ENCODE measurements at places on chromosomes 11 and 22.

GRCh38 chr11:27406498-27407354 is 43.7 kb upstream of the CCDC34 start:
- DNase-seq: no peak

DNA sequence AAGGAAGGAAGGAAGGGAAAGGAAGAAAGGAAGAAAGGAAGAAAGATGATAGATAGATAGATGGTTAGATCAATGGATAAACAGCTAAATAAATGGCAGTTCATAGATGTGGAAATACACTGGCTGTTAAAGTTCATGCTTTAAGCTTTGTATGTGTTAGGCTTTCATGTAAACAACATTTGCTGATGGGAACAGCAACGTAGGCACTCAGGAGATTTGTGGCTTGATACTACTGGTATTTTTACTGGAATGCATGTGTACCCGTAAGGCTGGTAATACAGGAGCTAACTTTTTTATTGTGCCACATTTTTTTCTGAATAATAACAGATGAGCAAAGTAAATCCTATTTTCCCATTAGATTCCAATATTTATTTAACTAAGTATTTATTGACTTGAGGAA is 85.6 kb downstream of the NCAM1 start:
- DNase-seq: no peak

GRCh38 chr22:23037429-23038333 is 32.6 kb upstream of the GNAZ start:
- DNase-seq: no peak

DNA sequence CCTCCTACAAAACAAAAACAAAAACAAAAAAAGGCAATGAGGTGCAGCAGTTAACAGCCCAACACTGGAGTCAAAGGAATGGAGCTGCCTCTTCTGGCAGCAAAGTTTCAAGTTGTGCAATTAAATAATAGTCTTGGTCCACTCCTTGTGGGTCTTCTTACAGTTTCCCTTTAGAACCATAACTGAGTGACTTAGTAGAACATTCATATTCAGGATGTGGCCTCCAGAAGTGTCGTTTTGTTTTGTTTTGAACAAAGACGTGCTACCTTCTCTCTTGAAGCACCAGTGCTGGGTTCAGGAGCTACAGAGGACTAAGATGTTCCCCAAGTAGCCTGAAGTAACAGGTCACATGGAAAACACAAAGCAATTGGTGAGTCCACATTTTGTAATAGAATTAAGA is 2.0 kb upstream of the JAML start:
- DNase-seq: no peak

- no peak for DNase-seq
Observed at GRCh38 chr11:36304351-36304750, 8.3 kb downstream of the PRR5L start.

DNA sequence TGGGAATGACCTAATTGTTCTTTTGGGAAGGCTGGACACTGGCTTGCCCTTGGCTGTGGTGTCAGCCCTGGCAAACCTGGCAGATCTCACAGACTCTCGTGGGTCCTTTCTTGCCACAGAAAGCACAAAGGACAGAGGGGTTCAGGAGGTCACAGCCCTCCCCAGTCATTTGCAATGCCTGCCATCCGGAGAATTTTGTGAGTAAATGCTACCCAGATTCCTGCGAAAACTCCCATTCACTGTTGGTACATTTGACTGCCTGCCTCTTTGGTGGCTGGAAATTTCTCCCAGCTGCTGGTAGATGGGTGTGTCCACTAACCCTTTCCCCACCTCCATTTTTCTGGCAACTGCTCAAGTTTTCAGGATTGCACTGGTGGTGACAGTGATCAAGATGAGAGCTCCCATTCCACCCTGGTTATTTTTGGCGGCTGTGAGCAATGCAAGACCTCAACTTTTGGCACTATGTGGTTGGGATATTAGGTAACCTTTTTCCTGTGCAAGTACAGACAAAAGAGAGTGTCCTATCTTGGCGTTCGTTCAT is 155.7 kb downstream of the NAV2 start:
- DNase-seq: peak; percentile 57

GRCh38 chr11:122883646-122883979 is 1.1 kb downstream of the JHY start:
- DNase-seq: no peak

- DNase-seq: no peak
Observed at GRCh38 chr11:23453522-23453921, 593.2 kb upstream of the CCDC179 start.

DNA sequence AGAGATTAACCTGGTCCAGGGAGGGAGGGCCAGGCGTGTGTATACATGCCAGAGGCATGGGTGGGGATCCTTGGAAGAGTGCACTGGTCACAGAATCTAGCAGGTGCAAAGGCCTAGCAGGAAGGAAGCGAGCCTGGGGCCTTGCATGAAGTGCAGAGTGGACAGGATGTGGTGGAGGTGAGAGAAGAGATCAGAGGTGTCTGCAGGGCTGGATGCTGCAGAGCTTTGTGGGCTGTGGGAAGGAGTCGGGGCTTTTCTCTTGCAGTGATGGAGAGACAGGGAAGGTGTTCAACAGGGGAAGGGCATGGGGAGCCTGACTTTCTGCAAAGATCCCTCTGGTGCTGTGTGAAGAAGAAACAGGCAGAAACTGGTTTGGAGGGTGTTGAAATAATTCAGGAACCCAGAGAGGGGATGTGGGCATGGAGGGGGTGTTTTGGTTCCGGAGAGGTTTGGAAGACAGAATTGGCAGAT is 2.5 kb upstream of the TPST2 start:
- DNase-seq: no peak

DNA sequence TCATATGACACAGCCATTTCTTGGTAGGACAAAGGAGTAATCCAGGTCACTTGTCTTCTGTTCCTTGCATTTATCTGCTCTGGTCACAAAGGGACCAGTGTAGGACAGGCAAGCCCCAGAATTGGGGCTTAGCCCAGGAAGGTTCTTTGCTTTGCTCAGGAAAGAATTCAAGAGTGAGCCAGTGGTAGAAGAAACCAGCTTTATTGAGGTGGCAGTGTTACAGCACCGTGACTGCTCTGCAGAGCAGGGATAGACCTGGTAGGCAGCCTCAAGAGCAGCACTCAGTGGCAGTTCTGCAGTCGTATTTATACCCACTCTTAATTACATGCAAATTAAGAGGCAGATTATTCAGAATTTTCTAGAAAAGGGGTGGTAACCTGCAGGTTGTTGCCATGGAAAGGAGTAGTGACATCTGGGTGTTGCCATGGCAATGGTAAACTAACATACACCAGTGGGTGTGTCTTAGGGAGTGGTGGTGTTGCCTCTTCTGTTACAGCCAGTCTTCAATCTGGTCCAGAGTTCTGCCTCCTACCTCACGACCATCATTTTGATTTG is 84.9 kb upstream of the RAB1B start:
- DNase-seq: peak; percentile 16

DNA sequence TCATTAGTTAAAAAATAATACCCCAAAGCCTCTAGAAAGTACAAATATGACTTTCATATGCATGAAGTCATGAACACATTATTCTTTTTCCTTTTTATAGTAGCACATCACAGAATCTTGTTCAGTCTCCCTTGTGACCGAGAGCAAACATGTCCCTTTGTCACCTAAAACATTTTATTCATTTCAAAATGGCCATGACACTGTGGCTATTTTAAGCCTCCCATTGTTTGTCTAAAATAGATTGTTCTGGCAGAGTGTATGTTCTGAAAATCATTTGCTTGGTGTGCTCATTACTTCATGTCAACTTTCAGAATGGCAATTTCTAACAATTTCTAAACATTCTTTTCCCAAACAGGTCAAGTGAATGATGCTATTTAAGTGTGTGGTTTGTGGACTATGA is 865.0 kb downstream of the JRKL start:
- no peak for DNase-seq

DNA sequence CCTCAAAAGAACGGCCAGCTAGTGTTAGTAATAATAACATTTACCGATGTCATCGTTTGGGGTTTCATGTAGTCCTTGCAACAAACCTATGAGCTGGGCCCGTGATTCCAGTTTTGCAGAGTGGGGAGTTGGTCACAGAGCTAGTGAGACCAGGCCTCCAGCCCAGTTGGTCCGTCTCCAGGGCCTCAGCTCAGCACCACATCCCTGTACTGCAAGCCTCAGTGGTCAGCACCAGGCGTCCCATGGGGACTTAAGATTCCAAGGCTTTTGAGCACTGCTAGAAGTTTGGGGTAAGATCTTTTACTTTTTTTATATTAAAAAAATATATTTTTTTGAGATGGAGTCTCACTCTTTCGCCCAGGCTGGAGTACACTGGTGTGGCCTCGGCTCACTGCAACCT is 1.1 kb upstream of the TSGA10IP start:
- DNase-seq: no peak

- DNase-seq: no peak
Observed at GRCh38 chr11:18191376-18191775, 18.7 kb downstream of the MRGPRX4 start.

DNA sequence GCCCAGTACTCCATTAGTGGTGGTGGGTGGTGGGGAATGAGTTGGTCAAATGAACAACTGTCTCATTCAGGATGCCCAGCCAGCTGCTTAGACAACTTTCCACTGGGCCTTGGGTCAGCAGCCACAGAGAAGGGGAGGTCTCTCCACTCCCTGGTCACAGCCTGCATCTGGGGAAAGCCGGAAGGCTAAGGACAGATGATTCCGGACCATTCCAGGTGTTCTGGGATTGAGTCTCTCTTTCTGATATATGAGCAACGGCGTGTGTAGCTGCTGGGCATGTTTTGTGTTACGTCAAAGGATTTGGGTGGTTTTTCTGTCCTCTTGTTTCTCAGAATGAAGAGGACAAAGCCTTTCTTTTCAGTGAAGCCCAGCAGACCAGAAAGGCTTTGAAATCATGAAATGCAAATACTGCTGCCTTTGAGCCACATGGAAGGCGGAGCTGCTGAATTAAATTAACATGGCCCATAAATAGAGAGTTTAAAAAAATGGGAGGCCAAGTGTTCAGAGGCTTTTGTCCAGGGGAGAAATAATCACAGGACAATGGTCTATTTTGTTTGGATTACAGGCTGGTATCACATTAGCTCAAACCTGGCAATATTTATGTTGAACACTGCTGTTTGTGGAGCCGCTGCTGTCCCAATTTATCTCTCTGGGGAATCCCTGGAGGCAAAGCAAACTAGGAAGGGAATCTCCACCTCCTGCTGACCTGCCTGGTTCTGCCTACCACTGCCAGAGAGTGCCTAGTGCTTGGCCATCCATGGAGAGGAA is 234.4 kb upstream of the E2F8 start:
- DNase-seq: peak; percentile 19

GRCh38 chr11:106077609-106078455 is at the start of gene AASDHPPT:
AASDHPPT (plus strand) TSS chr11:106077662; CDS start chr11:106077711, 49 bp downstream.
- DNase-seq: peak; percentile 49

GRCh38 chr11:78660471-78660870 is 85.8 kb upstream of the NARS2 start:
- no peak for DNase-seq

- DNase-seq: peak; percentile 53
Observed at GRCh38 chr11:113773092-113773415, 438 bp downstream of the ZW10 start.

DNA sequence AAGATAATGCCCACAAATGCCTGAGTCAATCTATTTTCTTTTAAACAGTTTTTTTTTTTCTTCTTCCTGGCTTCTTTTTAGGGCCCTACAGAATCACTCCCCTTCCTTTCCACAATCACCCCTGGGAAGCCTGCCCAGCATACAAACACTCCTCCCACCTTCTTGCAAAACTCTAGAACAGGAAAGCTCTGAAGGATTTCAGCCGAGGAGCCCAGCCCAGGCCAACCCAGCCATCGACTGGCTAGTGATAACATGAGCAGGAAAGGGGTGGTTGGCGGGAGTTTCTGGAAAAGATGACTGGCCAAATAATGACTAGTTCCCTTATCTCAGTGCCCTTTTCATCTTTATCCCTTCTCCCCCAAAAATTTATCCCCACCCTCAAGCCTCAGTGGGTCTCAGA is 68.2 kb downstream of the USP35 start:
- DNase-seq: peak; percentile 81

- DNase-seq: no peak
Observed at GRCh38 chr22:17945888-17946648, 78.3 kb downstream of the MICAL3 start.

GRCh38 chr11:3907590-3907989 is 52.1 kb downstream of the STIM1 start:
- DNase-seq: peak; percentile 16

DNA sequence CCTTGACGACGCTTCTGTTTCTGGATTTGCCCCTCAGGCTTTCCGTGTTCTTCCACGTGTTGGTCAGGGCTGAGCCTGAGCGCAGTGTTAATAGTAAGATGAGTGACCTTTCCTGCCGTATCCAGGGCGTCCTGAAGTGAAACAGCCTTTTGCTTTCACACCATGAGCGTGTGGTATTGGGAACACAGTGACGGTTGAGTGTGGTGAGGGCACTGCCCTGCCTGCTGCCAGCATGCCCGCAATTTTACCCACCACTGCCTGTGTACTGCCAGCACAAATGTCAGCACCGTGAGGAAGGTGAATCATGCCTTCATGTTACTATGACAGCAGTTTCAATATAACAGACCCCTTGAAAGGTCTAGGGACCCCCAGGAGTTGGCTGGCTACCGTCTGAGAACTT is 217.1 kb downstream of the TBC1D22A start:
- no peak for DNase-seq

GRCh38 chr11:107988397-107989158 is 20.1 kb upstream of the CUL5 start:
- no peak for DNase-seq

DNA sequence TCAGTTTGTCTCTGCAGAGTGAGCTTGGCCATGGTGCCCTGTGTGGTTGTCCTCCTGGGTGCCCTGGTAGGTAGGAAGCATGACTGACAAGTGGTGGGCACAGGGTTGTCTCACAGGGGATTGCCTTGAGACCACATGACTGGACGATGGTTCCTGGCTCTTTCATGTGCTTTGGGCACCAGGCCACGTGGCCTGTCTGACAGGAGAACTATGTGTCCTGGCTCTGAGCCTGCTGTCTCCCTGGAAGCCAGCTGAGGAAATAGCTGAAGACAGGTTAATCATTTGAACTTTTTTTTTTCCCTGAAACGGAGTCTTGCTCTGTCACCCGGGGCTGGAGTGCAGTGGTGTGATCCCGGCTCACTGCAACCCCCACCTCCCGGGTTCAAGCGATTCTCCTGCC is 93.2 kb downstream of the LDLRAD3 start:
- DNase-seq: peak; percentile 62

DNA sequence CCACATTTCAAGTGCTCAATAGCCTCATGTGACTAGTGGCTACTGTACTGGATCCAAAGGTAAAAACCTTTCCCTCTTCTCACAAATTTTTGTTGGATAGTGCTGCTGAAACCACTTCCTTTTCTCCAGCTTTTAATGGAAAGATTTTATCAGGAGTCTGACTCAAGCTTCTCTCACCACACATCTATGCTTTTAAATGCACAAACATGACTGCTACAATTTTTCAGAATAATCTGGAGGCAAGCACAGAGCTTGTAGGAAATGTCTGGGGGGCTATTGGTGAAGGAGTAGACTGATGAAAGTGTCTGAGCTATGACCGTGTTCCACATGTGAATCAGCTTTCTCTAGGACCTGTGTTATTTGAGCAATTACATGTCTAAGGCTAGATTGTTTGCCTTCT is 101.1 kb upstream of the FAT3 start:
- no peak for DNase-seq

All from dermis blood vessel endothelial cell (primary cell).